Lower leg skin (tissue), 4 donors: ENCODE measurements at places on chromosomes 2 and 18.
A peak's percentile ranks its signal among the peaks of the same experiment; 100 is the strongest.

DNA sequence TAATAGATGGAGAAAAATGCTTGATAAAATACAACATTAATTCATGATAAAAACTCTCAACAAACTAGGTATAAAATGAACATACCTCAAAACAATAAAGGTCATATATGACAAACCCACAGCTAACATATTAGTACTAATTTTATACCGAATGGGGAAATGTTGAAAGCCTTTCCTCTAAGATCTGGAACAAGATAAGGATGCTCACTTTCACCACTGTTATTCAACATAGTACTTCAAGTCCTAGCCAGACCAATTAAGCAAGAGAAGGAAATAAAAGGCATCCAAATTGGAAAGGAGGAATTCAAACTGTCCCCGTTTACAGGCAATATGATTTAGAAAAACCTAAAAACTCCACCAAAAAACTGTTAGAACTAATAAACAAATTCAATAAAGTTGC, 61.5 kb upstream of the CTIF start:
- DNase-seq: no peak

GRCh38 chr18:2535419-2535910, 35.8 kb downstream of the METTL4 start:
- no peak for DNase-seq

DNA sequence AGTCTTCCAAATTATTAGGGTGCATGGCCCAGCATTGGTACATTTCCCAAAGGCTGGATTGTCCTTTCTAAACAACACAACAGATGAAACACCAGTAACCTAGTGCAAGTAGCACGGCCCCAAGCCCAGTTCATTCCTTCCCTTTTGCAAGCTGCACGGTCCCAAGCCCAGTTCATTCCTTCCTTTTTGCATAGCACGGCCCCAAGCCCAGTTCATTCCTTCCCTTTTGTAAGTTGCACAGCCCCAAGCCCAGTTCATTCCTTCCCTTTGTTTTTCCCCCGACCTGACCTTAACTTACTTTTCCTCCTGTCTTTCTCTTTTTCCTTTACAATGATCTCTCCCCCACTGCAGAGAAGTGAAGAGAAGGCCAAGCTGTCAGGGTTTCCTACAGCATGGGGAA, 60.9 kb downstream of the C18orf63 start:
- no peak for DNase-seq

DNA sequence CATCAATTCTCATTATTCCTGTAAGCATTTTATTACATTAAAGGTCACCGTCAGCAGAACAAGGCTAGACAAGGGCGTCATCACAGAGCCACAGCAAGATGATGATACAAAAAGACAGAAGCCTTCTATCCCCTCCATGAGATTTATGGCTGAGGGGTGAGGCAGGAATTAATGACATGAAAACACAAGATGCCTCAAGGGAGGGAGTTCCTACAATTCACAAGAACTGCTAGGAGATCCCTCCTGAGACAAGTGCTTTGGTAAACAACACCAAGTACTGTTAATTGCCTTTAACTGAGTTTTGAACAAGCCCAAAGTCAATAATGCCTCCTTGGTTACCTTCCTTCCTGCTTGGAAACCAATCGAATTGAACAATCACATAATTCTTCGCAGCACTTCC, 14.1 kb downstream of the ADD2 start:
- no peak for DNase-seq

DNA sequence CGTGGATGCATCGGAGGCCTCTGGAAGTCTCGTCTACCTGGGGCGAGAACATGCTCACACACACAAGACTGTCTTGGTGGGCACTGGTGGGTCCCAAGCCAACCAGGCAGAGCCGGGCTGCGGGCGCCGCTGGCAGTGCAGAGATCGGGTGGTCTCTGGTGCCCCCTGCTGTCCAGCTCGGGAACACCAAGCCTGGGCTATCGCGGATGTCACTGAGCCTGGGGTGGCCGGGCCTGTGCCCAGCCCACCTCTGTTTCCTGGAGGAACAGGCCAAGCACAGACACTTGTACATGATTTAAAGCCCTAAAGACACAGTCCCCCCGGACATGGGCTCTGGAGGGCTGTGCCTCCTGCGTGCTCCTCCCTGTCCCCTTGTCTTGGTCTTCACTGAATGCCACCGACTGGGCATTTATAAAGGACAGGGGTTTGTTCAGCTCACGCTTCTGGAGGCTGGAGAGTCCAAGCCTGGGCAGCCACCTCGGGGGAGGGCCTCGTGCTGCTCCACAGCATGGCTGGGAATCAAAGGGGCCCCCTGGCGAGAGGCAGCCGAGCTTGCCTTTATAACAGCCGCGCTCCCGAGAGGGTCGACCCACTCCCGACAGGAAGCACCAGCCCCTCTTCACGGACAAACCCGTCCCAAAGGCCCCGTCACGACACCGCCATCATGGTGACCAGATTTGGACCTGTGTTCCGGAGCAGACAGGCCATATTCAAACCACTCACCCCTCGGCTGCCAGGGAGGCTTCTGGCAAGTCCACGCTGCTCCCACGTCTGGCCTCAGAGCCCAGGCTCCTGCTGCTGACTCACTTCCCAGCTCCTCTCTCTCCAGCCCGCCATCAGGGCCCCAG, 3.6 kb upstream of the OTOS start:
- DNase-seq: peak; percentile 94

GRCh38 chr2:109523536-109524361, 90.0 kb downstream of the SEPTIN10 start:
- no peak for DNase-seq

DNA sequence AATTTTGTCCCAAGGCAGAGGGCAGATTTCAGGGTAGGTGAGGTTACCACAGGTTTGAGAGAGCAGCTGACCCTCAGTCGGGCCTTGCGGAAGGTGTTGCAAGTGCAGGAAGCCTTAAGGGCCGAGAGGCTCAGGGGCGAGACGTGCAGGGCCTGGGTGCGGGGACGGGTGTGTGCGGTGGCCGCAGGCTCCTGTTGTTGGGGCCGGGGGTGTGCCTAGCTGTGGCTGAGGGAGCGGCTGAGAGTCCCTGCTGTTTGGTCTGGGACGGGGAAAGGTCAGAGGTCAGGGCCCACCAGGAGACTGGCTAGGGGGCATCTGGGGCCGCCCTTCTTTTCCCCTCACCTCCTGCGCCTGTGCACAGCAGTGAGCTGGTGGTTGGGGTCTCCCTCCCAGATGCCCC, 52.5 kb downstream of the NTSR2 start:
- no peak for DNase-seq

GRCh38 chr2:128717758-128718710, 399.4 kb upstream of the HS6ST1 start:
- peak; percentile 83 for DNase-seq

- DNase-seq: no peak
These were observed 51.0 kb downstream of the NPAS2 start for GRCh38 chr2:100870652-100871531.

DNA sequence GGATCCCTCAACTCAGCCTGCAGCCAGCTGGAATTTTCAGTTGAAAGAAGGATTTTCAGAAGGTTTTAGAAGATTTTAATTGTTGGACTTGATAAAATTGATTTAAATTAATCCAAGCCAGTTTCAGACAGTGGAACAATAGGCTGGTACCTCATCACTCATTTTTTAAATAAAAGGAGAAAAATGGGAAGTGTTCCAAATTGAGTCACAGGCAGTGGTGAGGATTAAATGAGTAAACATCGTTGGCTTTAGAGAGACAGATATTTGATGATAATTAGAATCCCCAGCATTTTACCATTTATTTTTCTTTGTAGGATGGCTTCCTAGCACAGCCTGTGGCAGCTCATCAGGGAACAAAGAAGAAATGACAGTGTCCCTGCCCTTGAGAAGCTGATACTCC, 7.4 kb downstream of the CXCR4 start:
- DNase-seq: no peak

DNA sequence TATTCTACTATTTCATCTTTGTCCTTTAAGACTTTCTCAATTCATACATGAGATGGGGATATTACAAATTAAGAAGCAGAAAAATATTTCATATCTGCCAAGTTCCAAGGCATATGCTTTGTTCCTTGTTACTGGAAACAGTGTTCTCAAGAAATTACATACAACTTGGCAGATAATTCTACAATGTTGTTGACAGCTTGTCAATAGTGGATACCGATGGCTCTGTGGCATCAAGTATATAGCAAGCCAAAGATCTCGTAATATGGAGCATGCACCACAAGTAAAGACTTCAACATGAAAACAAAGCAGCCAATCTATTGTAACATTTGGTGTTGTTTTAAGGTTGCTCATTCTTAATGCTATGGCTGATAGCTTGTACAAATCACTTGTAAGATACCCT, 598.2 kb upstream of the KLHL29 start:
- DNase-seq: no peak

DNA sequence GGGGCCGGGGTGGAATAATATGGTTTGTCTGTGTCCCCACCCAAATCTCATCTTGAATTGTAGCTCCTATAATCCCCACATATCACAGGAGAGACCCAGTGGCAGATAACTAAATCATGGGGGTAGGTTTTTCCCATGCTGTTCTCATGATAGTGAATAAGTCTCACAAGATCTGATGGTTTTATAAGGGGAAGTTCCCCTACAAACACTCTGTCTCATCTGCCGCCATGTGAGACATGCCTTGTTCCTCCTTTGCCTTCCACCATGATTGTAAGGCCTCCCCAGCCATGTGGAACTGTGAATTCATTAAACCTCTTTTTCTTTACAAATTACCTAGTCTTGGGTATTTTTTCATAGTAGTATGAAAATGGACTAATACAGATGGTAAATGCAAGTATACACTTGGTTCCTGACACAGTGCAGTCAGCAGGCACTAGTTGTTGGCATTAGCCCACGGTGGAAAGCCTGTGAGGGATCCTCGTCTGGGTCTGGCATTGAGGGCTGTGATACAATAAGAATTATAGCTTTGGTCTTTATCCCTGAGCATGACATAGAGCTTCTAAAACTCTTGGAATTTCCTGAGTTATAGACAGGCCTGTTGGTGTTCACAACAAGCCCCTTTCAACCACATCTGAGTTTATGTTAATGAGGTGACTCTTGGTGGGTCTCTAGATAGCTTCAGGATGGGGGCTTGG, 135.8 kb downstream of the CABLES1 start:
- no peak for DNase-seq

DNA sequence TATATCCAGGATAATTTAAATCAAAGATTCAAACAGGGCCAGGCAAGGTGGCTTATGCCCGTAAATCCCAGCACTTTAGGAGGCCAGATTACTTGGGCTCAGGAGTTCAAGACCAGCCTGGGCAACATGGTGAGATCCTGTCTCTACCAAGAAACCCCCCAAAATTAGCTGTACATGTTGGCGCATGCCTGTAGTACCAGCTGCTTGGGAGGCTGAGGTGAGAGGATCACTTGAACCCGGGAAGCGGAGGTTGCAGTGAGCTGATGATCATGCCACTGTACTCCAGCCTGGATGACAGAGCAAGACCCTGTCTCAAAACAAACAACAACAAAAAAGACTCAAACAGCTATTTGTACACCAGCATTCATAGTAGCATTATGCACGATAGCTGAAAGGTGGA, 9.2 kb downstream of the RAB10 start:
- DNase-seq: no peak

DNA sequence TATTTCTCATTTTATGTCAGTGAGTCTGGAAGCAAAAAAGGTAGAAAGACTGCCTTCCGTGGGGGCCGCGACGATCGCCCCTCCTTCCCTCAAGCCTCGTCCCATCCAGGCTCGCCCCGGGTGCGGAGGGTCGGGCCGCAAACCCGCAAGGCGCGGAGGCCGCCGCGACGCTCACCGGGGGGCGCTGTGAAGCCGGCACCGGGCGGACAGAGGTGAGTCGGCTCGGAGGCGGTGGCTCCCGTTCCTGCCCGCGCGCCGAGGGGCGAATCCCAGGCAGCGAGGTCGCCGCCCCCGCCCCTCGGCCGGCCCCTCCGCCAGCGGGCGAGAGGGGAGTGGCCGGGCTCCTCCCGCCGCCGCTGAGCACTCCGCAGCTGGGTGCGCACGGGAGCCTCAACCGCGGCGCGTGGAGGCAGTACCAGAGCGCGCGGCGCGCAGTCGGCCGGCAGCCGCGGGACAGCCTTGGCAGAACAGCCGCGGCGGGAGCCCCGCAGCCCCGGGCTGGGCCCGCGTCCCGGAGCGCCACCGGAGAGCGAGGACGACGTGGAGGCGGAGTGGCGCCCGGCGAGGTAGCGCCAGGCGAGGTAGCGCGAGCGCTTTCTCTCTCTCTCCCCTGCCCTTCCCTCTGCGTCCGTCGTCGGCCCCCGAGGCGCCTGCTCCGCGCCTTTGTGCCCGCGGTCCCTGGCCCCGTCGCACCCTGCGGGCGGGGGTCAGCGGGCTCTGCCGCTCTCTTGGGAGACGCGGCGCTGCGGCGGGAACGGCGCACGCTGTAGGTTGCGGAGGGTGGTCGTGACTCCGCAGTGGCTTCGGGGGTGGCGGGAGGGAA, at the start of gene MYO1B:
TSS of gene MYO1B (plus strand) at position 359 of the 823 bp plus-strand sequence. CDS start 31,492 bp downstream, outside the sequence.
- peak; percentile 90 for DNase-seq

DNA sequence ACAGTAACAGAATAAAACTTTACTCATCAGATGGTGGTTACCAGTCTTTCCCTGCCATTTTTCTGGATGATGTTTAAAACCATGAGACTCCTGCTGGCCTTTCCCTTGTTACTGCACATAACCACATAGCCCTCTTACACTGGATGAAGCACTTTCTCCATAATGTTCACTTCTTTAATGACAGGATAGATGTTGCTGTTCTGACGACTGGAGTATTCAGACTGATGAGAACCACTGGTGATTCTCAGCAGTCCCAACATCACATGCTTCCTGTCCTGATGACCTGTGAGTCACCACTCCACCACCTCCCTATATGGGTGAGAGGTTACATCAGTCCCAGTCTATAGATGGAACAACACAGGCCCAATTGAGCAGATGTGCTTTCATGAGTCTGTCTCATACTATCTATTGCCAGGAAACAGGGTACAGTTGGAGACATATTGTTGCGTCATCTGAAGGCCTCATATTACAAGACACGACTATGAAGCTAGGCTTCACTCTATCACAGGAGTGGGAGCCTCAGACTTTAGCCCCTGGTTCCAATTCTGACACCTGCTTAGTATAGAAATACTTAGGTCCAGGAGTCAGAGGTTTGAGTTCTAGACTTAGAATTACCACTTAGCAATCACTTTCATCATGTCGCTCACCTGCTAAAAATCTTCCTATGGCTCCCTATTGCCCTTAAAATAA, 145.7 kb upstream of the KLF7 start:
- DNase-seq: peak; percentile 69

DNA sequence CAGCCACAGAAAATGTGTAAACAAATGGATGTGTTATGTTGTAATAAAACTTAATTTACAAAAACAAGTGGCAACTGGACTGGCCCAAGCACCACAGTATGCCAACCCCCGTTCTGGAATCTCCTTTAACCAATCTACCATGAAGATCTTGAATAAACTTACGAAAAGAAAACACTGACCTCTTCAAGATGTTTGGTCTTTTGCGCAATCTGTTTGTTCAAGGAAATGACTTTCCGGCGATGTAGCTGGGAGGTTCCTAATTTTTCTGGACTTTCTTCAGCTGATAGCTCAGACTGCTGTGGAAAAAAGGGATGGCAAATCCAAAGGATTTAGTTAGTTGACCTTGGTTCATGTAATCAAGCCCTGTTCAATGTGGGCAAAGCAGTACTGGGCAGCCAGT, 55.7 kb downstream of the CCDC93 start:
- no peak for DNase-seq
